ENCODE measurements at places on chromosomes 3 and 15.

DNA sequence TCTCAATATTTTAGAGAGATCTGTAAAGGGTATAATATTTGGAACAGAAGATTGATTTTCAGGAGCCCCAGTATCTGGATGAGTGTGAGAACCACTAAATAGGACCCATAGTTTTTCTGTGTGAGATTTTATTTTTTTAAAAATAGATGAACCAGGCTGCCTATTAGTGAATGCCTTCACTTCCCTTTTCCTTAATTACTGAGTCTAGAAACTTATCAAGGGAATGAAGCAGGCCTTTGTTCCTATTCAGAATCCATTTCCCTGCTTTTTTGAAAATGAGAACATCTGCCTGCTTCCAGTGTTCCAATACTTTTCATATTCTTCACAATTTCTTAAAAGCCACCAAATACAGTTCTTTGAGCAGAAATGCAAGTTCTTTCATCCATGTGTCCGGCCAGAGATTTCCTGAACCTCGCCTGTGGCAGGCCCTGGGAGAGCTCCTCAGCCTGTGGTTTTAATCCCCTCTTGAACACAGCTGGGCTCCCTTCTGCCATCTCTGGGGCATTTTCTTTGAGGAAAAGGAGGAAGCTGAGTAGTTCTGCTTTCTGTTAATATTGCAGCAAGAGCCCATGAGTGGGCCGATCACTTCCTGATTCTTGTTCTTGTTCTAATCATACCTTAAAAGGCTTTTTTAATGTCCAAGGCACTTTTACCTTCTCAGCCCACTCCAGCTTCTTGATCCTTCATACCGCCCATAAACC, 4.7 kb downstream of the EHD4 start:
- DNase-seq: no peak

DNA sequence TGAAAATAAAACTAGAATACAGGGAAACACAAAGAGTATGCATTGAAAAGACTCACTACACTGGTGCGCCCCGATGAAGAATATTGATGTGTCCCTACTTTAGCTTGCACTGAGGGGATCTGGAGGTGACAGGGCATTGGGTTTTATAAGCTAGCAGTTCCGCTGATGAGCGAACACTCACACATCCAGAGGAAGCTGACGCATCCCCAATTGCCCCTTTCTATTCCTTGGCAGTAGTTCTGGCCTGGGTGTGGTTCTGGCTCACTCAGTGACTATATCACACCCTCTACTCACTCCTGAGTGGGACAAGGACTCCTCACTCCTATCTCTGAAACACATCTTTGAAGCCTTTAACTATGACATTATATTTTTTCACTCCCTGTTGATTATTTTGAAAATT, 71.0 kb downstream of the B3GNT5 start:
- no peak for DNase-seq

- no peak for DNase-seq
Measured at GRCh38 chr3:8841472-8841871, 72.1 kb upstream of the OXTR start.

GRCh38 chr15:79222808-79223207, 59.7 kb upstream of the ANKRD34C start:
- DNase-seq: no peak

GRCh38 chr3:5348229-5348902, 160.9 kb downstream of the EDEM1 start:
- DNase-seq: no peak

DNA sequence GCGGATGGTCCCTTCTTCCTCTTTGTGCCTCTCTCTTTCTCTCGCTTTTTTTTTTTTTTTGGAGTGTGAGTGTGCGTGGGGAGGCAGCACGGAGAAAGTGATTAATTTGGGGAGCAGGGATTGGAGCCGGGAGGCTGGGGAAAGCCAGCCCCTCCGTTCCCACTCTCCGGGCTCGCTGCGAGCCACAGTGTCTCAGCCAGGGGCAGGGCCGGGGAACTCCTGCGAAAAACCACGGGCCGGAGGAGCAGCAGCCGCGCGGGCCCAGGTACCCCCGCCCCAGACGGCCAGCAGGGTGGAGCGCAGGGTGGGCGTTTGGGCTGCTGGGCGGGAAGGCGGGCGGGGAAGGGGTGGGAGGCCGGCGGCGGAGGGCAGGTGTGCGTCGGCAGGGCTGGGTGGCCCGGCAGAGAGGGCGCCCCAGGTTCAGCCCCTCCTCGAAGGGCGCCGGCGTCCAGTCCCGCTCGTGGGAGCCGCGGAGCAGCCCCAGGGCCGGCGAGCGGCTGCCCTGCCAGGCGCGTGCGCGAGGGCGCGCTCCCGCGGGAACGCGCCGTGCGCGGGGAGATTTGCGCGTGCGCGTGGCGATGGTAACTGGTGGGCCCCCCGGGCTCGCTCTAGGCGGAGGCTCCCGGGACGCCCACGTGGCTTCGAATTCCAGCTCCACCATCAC, 1.4 kb downstream of the CHL1 start:
- DNase-seq: no peak

- no peak for DNase-seq
Measured at GRCh38 chr3:77606372-77606771, 566.5 kb downstream of the ROBO2 start.

GRCh38 chr3:180854887-180855286, 57.6 kb upstream of the FXR1 start:
- DNase-seq: no peak

DNA sequence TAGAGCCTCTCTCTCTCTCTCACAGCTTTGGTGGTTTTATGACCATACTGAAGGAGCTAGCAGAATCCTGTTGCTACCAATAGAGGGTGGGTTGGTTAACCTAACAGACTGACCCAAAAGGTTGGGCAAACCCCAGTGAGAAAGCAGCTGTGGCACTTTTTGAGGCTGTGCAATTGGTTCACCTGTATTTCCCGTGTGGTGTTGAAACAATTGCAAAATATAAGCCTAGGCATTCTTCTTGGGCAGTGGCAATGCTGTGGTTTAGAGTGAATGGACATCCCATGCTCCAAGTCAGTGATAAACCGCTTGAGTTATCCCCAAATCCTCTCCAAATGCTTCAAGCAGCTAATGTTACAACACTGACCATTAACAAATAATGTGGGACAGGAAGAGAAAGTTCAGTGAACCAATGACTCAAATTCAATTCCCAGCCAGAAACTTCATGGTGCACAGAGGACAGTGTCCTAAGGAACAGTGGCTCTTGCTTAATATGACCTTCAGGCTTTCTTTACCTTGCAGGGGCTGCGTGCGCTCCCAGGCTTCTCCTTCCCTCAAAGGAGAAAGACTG, 261.9 kb upstream of the ICE2 start:
- no peak for DNase-seq

GRCh38 chr15:91696981-91697380, 156.5 kb upstream of the SLCO3A1 start:
- DNase-seq: no peak

DNA sequence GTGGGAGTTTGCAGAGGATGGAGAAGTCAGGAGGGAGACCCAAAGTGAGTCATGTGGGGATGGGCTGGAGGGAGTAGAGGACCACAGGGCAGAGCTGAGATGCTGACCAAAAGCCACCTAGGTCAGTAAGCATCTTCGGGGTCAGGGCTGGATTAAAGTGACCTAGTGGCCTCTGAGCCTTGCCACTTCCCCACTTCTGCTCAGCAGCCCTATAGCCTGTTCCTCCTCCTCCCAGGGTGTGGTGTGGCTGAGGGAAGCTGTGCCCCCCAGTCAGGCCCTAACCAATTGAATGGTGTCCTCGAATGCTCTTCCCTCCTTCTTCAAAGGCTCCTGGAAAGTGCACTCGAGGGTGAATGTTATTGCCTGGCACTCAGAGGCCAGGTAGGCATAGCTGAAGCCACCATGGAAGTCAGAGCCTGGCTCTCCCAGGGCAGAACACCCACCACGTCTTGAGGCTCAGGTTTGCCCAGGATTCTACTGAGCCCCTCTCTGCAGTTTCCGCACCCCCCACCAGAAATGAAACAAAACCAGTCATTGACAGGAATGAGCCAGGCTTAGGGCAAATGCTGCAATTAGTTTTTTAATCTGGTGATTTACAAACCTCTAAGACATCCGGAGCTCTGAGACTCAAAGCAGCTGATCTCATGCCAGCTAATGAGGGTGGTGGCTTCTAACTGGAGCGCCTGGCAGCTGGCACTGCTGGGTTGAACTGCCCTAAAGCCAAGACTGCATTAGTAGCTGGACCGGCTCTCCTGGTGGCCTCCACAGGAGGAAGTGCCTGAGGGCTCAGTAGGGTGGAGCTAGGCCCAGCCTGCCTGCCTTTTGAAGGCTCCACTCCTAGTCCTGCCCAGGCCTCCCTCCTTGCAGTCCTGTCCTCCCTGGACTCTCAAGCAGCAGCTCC, 26.0 kb upstream of the VIPR1 start:
- no peak for DNase-seq

GRCh38 chr3:172228036-172228415, 188.6 kb downstream of the FNDC3B start:
- DNase-seq: no peak

DNA sequence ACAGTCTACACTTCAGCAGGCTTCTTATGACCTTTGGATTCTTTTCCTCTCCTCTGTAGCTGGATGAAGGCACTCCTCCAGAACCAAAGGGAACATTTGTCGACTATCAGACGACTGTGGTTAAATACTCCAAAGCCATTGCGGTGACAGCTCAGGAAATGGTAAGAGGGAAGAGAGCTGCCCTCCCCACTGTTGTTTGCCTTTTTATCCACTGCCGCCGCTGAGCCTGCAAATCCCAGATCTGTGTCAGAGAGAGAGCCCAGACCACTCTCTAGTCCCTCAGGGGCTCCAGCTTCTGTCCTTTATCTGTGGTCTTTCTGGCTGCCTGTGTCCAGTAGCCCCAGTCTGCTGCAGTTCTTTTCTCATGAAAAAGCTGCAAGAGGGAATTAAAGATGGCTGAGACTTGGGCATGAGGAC, 261.5 kb upstream of the TPM1 start:
- no peak for DNase-seq

GRCh38 chr15:51756482-51756881, 5.1 kb downstream of the TMOD2 start:
- no peak for DNase-seq

DNA sequence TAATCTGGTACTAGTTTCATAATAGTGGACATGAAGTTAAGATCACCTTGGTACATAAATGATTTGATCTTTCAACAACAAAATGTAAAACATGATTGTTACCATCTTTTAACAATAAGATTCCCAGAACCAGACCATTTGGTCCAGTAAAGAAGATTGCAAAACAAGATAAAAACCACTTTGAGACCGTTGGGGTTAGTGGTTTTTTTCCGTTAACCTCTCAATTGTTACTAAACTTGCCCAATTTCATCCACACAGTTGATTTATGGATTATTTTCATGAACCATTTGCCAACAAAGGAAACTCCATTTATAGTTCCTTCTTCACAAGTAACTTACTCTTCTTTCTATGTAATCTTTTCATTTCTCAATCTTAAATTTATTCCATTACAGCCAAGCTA, 53.8 kb downstream of the ATP8B4 start:
- no peak for DNase-seq

DNA sequence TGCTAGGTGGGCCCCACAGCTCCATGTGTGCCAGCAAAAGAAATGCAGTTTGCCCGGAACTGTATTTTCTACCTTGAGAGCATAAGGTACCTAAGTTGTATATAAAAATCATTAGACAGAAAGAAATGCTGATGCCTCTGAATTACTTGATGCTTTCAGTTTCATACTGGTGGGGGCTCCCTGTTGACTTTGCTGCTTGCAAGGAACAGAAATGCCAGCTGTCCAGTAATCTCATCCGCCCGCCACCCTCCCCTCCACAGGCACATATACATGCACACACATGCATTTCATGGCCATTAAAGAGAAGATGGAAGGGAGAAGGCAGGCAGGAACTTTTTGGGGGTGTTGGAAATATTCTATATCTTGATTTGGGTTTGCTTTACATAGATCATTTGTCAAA, 38.4 kb downstream of the LIMD1 start:
- no peak for DNase-seq

DNA sequence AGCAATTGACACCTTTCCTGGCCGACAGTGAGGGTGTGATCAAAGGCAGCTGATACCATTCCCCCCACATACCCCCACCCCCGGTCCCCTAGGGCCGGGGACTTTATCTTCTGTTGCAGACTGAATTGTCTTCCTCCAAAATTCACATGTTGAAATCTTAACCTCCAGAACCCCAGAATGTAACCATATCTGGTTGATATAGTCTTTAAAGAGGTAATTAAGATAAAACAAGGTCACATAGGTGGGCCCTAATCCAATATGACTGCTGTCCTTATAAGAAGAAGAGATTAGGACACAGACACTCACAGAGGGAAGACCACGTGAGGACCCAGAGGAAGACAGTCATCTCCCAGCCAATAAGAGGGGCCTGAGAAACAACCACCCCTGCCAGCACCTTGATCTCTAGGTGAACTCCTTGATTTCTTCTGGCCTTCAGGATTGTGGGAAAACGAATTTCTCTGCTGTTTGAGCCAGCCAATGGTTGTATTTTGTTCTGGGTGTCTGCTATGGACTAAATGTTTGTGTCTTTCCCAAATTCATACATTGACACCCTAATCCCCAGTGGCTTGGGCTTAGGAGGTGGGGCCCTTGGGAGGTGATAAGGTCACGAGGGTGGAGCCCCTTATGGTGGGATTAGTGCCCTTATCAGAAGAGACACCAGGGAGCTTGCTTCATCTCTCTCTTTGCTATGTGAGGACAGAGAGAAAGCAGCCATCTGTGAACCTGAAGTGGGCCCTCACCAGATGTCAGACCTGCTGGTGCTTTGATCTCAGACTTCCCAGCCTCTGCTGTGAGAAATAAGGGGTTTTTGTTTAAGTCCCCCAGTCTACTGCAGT, 144.0 kb downstream of the CHSY1 start:
- DNase-seq: no peak

DNA sequence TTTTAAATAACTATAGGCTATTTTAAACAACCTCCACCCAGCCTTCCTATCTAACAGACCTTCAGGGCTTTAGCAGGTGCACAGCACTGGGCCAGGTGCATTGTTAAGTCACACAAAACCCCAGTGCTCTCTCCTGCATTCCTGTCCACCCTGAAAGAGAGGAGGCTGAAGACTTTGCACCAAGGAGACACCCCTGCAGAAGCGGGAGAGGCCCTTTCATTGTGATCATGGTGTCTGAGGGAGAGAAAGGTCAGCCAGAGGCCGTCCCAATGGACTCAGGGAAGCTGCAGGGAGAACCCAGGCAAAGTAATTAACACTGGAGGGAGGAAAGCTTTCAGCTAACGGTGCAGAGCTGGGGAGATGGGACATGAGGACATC, 5.2 kb downstream of the LRIG1 start:
- no peak for DNase-seq

DNA sequence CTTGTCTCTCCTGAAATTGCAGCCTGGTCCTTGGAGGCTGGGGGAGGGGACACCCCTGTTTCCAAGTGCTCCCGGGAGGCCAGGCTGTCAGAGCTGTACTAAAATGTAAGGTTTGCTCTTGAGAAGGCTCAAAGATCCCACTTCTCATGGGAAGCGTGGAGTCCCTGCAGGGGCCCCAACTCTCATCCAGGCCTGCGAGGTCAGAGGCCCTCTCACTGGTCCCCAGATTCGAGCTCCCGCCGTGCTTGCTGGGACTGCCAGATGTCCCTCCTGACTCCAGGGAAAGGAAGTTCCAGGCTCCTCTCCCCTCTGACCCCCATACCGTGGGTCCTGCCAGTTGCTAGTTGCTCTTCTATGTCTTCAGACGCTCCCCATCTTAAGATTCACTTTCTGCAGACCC, 14.5 kb upstream of the ANPEP start:
- DNase-seq: no peak

All from activated T-cell treated with anti-CD3 and anti-CD28 coated beads for 4 hours (primary cell).